ENCODE measurements at places on chromosomes 11 and 22.

DNA sequence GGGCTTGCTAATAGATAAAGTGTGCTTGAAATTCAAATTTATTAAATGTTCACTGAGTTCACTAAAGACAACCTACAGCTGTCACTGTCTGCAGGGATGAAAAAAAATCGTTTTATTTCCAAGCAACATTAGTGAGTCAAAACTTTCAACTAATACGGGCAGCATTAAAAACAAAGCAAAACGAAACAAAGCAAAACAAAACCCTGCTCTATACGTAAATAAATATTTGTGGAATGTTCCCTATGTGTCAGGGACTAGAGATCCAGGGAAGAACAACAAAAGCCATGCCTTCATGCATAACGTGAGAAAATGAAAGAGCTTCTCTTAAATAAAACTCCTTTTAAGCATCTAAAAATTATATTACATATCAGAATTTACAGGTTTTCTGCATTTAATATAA lies 553 bp downstream of the NAALAD2 start:
- no peak for DNase-seq

DNA sequence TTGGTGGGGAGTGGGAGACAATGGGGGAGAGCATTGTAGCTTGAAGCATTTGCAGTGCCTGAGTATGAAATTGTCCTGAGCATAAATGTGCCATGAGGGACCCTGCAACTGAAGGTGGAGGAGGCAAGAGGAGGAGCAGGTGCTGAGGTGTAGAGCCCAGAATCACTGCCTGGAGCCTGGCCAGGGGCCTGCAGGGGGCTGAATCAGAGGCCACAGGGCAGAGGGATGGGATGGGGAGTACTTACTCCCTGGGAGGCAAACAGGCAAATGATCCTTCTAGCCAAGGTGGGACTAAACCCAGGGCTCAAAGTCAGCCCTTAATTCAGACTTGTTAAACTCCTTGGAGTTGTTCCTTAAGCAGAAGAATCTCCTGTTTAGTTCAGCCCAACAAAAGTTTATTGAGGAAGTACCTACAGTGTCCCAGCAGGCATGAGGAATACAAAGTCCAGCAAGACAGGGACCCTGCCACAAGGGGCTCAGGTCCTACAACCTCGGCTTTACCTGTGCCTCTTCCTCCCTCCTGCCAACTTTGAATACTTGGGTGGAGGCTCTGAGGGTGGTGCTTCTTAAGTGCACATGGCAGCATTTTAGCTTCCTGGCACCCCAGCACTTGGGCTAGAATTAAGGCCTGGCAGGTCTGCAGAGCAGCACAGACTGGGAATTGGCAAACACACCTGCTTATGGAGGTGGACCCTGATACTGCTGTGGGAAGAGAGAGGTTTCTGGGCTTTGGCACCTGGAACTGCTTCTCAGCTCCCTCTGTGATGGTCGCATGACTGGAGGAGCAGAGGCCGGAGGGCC lies 20.0 kb downstream of the MICAL2 start:
- no peak for DNase-seq

DNA sequence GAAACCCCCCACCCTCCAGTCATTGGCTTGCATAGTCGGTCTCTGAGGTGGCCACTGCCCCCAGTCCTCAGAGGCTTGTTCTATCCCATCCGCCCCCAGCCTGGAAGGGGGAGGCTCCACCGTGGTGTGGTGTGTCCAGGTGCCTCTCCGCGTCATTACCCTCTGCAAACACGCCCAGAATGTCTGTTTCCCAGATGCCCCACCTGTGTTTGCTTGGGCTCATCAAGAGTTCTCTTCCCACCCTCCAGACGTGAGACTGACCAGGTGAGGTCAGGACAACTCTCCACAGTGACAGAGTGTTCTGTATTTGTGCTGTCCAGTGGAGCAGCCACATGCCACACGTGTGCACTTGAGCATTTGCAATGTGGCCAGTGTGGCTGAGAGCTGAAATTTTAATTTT lies 24.9 kb downstream of the LRRC10B start:
- no peak for DNase-seq

DNA sequence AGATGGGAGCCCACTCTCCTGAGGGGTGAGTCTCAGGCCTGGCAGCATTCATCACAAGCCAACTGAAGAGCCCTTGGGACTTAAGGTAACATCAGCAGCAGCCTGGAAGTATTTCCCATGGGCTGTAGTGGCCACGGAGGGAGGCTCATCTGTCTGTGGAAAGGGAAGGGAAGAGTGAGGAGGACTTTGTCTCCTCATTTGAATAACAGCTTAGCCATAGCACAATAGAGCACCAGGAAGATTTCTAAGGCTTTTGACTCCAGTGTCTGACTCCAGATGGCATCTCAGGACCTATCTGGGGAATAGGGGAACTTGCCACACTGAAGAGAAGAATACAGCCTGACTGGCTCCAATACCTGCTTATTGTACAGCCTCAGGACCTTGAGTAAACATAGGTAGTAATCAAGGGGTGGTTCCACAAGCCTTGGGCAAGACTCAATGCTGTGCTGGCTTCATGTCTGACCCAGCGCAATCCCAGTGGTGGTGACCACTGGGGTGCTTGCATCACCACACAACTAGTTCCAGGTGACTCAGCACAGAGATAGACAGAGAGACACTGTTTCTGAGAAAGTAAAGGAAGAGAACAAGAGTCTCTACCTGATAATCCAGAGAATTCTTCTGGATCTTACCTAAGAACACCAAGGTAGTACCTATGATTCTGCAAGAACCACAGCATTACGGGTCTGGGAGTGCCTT lies 510.5 kb upstream of the CCDC179 start:
- no peak for DNase-seq

DNA sequence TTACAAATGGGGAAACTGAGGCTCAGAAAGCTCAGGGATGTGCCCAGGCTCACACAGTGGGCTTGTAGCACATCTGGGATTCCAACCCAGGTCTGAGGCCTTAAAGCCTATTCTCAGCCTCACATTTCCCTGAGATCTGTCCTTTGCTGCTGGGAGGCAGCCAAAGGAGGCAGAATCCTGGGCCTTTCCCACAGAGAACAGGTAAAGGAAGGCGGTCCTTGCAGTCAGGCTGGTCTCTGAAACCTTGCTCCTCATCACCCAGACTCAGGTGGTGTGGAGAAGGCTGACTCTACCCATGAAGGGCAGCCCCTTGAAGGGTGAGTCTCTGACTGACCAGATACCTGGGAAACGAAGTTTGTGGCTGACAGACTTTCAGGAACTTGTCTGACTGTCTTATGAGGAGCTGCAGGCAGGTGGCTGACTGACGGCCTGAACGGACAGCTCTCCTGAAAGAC lies 7.8 kb downstream of the SLCO2B1 start:
- DNase-seq: no peak

DNA sequence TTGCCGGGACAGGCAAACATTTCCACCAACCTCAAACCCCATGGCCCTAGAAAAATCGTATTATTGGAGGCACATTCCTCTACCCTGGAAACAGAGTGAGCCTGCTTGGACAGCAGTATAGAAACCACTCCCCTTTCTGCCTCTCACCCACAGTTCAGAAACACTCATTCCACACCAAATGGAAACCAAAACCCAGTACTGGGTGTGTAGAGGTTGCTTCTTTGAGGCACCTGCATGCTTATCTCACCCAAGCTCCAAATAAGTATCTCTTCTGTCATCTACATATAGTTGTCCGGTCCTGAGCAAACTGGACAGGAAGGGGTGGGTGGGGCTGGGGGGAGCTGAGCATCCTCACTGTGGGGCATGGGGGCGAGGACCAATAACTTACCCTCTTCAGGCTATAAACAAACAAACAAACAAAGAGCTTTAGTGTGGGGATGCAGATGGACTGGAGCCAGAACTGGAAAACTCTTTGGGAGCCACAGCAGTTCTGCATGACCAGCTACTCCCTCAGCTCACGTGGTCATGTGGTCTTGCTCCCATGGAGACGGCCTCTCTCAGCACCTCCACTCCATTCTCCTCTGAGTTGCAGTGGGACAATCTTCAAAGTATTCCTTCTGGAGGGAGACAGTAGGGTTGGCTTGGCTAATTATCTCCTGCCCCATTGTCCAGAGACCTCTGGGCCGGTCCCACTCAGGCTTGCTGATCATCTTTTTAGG lies 1.0 kb upstream of the PLAAT2 start:
- DNase-seq: no peak

DNA sequence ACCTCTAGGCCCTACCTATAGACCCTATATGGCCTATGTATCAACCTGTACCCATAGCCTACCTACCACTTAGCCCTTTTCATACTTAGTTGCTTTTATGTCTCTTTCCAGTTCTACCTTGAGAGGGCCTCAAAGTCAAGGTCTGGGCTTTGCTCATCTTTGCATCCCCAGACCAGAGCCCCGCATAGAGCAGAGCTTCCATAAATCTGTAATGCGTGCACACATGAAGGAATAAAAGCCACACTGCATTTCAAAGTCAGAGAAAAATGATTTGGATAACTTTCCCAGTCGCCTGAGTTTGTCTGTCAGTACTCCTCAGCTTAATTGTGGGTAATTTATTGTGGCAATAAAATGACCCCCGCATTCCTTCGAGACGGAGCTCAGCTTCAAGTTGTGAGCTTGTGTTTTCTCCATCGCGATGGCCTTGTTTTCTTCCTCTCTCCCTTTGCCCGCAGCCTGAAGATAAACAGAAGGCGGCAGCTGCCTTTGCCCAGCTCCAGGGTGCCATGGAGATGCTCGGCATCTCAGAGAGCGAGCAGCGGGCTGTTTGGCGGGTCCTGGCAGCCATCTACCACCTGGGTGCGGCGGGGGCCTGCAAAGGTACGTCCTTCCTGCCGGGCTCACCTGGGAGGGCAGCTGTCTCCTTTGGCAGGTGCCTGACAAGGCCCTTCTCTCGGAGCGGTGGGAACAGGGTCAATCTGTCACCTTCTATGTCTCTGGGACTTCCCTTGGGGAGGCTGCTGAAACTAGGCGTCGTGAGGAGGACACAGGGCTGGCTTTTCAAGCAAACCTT lies 55.7 kb downstream of the MYO18B start:
- no peak for DNase-seq

DNA sequence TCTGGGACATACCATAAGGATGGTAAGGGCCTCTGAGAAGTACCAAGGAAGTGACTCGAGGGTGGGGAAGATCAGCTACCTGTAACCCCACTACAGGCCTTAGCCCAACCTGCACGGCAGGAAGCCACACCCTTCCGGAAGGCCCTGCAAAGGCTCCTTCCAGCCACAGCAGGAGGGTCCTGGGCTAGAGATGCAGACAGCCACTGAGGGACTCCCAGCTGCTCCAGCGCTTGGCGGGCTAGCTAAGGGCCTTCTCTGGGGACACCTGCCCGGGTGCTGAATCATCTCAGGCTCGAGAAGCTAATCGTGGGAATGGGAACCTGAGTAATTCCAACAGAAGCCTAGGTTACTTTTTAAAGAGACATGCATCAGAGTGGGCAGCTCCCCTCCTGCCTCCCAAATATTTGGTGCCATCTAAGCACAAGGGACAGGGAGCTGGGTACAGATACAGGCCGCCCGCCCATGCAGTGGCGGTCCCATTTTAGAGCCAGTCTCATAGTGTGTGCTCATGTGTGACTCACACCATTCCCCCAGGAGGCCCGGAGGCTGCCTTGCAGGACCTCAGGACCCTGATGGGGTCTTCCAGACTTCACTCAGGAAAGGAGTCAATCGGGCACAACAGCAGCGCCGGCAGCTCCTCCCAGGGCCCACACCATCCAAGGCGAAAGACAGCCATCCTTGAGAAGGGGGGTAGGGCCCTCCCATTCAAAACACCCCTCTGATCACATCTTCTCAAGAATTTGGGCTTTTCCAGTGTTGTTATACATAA lies 8.0 kb downstream of the MYH9 start:
- DNase-seq: no peak

DNA sequence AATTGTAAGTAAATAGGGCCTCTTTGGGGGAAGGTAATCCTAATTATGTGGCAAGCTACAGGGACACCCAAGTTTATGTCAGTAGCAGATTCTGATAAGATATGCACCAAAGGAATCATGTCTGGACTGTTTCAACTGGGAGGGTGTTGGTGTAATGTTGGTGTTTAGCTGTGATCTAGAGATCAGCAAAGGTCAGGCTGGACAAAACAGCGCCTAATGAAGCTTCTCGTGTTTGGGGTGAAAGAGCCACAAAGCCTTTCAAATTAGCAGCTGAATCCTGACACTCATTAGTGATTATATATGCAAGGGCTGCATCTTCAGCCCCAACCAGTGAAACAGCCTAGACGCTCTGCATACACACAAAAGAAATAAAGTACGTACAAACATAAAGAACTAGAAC lies 106.3 kb downstream of the MPPED2 start:
- DNase-seq: no peak

GRCh38 chr11:94604482-94604881 lies 37.3 kb downstream of the PIWIL4 start:
- no peak for DNase-seq
